H9 (cell line): ENCODE measurements at places on chromosomes 2 and 18. TPM values are rescaled to one million over a fixed set of nuclear protein-coding genes. Genes with fewer than 3 reads are reported as not detected.

DNA sequence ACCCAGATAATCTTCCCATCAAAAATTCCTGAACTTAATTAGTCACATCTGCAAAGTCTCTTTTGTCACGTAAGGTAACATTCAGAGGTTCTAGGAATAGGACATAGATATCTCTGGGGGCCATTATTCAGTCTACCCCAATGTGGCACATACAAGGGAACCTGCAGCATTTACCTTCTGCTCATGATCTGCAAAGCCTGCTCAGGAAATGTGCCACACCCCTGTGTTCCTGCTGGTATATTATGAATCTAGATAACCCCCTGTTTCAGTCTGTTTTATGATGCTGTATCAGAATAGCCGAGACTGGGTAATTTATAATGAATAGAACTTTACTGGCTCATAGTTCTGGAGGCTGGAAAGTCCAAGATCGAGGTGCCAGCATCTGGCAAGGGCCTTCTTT, 103.5 kb downstream of the ARL4C start:
- no peaks in the 10 kb centered on the region for H3K27me3 ChIP-seq
- no peak overlapping the region for H3K4me3 ChIP-seq
- no peak for DNase-seq
- no peak overlapping the region for H3K27ac ChIP-seq

GRCh38 chr2:125471963-125472362, 1184.0 kb upstream of the GYPC start:
- H3K4me3 ChIP-seq: no peak overlapping the region
- H3K36me3 ChIP-seq: peaks cover 6% of the 10 kb centered on the region; the same call in 1 of the 2 replicates
- DNase-seq: peak; percentile 87
- H3K4me1 ChIP-seq: no peaks in the 10 kb centered on the region
- H3K27ac ChIP-seq: no peak overlapping the region

GRCh38 chr2:189188115-189188805, 8.7 kb upstream of the COL5A2 start:
- no peaks in the 10 kb centered on the region for H3K4me1 ChIP-seq
- no peaks in the 10 kb centered on the region for H3K27me3 ChIP-seq
- H3K27ac ChIP-seq: no peak overlapping the region
- H3K4me3 ChIP-seq: no peak overlapping the region
- no peaks in the 10 kb centered on the region for H3K36me3 ChIP-seq
- DNase-seq: no peak

- DNase-seq: no peak
- H3K36me3 ChIP-seq: no peaks in the 10 kb centered on the region
- H3K27ac ChIP-seq: no peak overlapping the region
- H3K27me3 ChIP-seq: no peaks in the 10 kb centered on the region
- no peak overlapping the region for H3K4me3 ChIP-seq
These were observed 264.5 kb downstream of the ATAD2B start for GRCh38 chr2:23662466-23662865.

DNA sequence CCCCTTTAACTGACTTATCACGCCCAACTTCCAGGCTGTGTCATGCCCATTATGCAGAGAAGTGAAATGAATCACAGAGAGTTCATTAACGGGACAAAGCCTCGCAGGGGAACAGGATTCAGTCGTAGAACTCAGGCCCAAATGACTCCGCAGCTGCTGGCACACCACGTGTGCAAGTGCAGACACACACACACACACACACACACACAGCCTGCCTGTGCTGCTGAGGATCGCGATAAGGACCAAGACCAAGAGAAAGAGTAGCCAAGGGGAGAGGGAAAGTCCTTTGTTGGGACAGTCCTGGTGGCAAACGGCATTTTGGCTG, 90.0 kb upstream of the TAF1B start:
- no peak for DNase-seq
- no peak overlapping the region for H3K4me3 ChIP-seq
- H3K27ac ChIP-seq: no peak overlapping the region
- H3K36me3 ChIP-seq: no peaks in the 10 kb centered on the region; the same call in 2 of the 3 replicates

DNA sequence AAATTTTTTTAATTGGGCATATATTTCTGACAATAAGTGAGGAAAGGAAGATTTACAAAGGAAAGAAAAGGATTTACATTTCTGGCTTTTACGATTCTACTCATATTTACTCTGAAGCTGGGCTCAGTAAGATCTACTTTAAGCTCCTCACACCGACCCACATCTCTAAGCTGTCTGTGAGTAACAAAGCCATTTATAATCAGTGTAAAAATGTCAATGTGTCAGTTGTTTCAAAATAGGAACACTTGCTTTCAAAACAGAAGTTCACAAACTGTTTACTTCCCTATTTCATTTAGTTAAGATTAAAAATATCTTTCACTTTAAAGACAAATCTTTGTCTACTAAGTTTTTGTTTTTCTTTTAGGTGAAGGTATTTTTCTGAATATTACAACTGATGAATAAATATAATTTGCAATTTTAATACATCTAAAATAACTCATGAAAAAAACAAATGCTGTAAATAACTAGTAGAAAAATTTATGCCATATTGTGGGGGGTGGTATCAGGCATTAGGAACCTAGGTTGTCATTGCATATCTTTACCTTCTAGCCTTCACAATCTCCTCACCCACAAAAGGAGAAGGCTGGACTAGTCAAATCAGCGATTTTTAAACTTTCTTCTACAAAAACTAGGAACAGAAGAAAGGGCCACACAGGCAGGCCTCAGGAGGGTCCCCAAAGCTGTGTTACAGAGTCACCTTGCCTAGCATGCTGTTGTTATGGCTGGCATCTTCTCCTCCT, 64.5 kb downstream of the TMEM131 start:
- H3K4me1 ChIP-seq: no peaks in the 10 kb centered on the region
- no peaks in the 10 kb centered on the region for H3K36me3 ChIP-seq
- no peak overlapping the region for H3K4me3 ChIP-seq
- no peak for DNase-seq

GRCh38 chr2:19361325-19361990, 3.0 kb upstream of the OSR1 start:
- no peaks in the 10 kb centered on the region; the same call in 1 of the 2 replicates for H3K4me1 ChIP-seq
- DNase-seq: peak; percentile 56
- H3K4me3 ChIP-seq: peak overlapping the region; percentile 79
- peaks cover 81% of the 10 kb centered on the region for H3K27me3 ChIP-seq
- H3K27ac ChIP-seq: no peak overlapping the region

GRCh38 chr2:238841542-238842164, 6.2 kb upstream of the TWIST2 start:
- no peaks in the 10 kb centered on the region for H3K36me3 ChIP-seq
- DNase-seq: no peak
- peaks cover 4% of the 10 kb centered on the region; the same call in 1 of the 2 replicates for H3K4me1 ChIP-seq
- no peak overlapping the region for H3K27ac ChIP-seq
- H3K27me3 ChIP-seq: peaks cover 26% of the 10 kb centered on the region
- H3K4me3 ChIP-seq: no peak overlapping the region

- H3K27me3 ChIP-seq: no peaks in the 10 kb centered on the region
- no peaks in the 10 kb centered on the region for H3K36me3 ChIP-seq
- no peak for DNase-seq
These were observed 7.1 kb downstream of the ZNF407 start for GRCh38 chr18:74604774-74605173.

DNA sequence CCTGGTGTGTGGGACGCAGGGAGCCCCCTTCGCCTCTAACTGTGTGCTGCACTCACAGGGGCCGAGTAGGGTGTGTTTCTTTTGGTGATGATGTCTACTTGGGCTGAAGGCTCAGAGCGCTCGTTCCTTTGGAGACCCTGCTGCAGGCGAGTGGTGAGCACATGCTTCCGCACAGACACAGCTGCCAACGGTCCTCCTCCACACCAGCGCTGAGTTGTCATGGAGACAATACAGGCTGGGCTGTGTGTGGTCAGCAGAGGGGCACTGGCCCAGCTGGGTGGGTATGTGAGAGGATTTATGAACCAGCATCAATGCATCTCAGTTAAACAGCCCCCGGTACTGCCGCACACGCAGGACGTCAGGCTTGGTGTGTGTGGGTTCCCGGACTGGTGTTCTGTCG, 143.5 kb downstream of the SH3RF3 start:
- no peaks in the 10 kb centered on the region for H3K4me1 ChIP-seq
- H3K36me3 ChIP-seq: no peaks in the 10 kb centered on the region
- H3K27ac ChIP-seq: no peak overlapping the region
- DNase-seq: no peak

- no peak overlapping the region for H3K27ac ChIP-seq
- H3K4me1 ChIP-seq: peaks cover 5% of the 10 kb centered on the region
- H3K36me3 ChIP-seq: no peaks in the 10 kb centered on the region; the same call in 1 of the 2 replicates
These were observed 1.7 kb downstream of the SIX3 start for GRCh38 chr2:44943031-44943692.

- H3K36me3 ChIP-seq: no peaks in the 10 kb centered on the region
- no peak overlapping the region for H3K4me3 ChIP-seq
- no peak overlapping the region for H3K27ac ChIP-seq
- no peak for DNase-seq
These were observed 233.7 kb downstream of the PRKCE start for GRCh38 chr2:45885171-45885621.

GRCh38 chr2:147374423-147374811, 470.4 kb upstream of the ACVR2A start:
- DNase-seq: no peak
- H3K36me3 ChIP-seq: no peaks in the 10 kb centered on the region
- H3K27ac ChIP-seq: no peak overlapping the region
- no peaks in the 10 kb centered on the region for H3K27me3 ChIP-seq

- H3K4me3 ChIP-seq: no peak overlapping the region
- H3K27ac ChIP-seq: no peak overlapping the region
- no peak for DNase-seq
- no peaks in the 10 kb centered on the region for H3K36me3 ChIP-seq
These were observed 567.8 kb upstream of the KLHL29 start for GRCh38 chr2:22817197-22817596.

- no peaks in the 10 kb centered on the region for H3K4me1 ChIP-seq
- H3K27me3 ChIP-seq: no peaks in the 10 kb centered on the region
- DNase-seq: no peak
- no peak overlapping the region for H3K4me3 ChIP-seq
- no peak overlapping the region for H3K27ac ChIP-seq
These were observed 9.6 kb upstream of the PROM2 start for GRCh38 chr2:95264624-95265023.

DNA sequence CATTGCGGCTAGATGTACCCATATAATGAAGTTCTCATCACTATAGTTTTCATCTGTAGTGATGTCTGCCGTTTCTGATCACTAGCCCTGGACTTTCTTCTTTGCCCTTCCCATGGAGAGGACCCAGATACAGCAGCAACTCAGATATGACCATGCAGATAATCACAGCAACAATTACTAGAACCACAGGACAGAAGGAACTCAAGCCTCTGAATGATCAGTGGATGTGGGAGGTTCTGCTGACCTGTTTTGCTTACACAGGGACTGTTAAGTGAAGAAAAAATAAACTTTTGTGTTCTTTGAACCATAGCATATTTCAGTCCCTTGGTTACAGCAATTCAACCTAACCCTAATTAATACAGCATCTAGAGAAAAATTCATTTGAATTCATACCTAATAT, 62.7 kb downstream of the ACVR1 start:
- no peak for DNase-seq
- H3K4me1 ChIP-seq: no peaks in the 10 kb centered on the region
- H3K27ac ChIP-seq: no peak overlapping the region

DNA sequence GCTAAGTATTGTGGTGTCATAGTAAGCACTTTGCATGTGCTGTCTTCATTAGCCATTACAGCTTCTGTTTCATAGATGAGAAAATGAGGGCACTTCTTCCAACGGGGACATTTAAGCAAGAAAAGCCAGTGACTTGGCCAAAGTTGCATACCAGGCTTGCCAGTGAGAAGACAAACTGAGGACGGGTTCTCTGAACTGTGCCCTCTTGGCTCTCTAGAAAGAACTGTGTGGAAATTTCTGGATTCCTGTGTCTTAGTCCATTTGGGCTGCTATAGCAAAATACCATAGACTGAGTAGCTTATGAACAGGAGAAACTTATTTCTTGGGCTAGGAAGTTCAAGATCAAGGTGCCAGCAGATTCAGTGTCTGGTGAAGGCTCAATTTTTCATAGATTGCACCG, 13.3 kb downstream of the CTIF start:
- no peak for DNase-seq
- no peak overlapping the region for H3K27ac ChIP-seq

DNA sequence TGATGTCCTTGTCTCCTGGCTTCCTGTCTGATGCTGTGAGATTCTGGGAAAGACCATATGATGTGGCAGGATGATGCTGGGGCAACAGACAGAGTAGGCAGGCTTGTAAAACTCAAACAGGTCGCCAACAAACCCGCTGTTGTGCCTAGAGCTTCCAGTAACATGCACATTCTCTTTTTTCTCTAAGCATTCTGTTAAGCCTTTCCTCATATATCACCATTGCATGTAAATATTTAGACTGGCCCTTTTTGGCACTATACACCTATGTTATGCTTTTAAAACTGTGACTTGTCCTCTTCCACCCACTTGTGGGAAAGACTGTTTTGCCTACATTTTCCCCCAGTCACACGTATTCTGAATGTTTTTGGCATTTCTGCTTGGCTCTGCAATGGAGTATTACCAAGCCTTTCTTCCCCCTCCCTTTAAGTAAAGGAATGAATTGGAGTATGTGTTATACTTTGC, 250.4 kb upstream of the TANK start:
- no peak overlapping the region for H3K27ac ChIP-seq
- no peak overlapping the region for H3K4me3 ChIP-seq
- H3K27me3 ChIP-seq: peaks cover 3% of the 10 kb centered on the region; the same call in 1 of the 2 replicates
- no peaks in the 10 kb centered on the region; the same call in 1 of the 2 replicates for H3K36me3 ChIP-seq

DNA sequence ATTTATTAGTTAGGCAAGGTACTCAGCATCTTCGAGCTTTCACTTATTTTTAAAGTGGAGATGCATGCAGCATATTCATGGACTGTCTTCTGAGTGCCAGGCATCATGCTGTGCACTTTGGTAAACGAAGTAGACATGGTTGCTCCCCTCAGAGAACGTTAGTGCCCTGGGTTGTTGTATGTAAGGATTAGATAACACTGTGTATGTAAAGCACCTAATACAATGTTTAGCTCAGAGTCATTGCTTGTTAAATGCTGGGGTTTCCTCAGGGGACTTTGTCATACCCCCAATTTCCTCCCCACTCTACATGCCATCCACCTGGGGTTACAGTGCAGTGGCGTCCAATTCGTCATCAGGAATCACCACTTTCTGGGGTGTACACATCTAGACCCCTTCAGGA, 2.8 kb downstream of the UGGT1 start:
- 0 out of 2 replicates have a peak, but pooled peaks cover 2% of the 10 kb centered on the region for H3K4me1 ChIP-seq
- H3K27ac ChIP-seq: no peak overlapping the region
- no peak overlapping the region for H3K4me3 ChIP-seq
- no peaks in the 10 kb centered on the region for H3K27me3 ChIP-seq
- H3K36me3 ChIP-seq: peaks cover 13% of the 10 kb centered on the region

The TP53I3 gene
- 45.7 and 48.1 TPM in 2 replicates for total RNA-seq

The ZNG1B gene
- total RNA-seq: 41.7 TPM in 2 replicates

The ALK gene
- total RNA-seq: not detected in 2 replicates

The PREPL gene
- 29.4 and 30.1 TPM in 2 replicates for total RNA-seq

The MBOAT2 gene
- 20.2 and 23.4 TPM in 2 replicates for total RNA-seq

The C2orf81 gene
- total RNA-seq: 2.4 and 3.5 TPM in 2 replicates

The CENPA gene
- total RNA-seq: 19.3 and 21.4 TPM in 2 replicates

The CERKL gene
- total RNA-seq: 0.22 TPM in 1 of 2 replicates, not detected in the other

The CNDP1 gene
- 0.29 TPM in 1 of 2 replicates, not detected in the other for total RNA-seq

The MYL1 gene
- not detected in 2 replicates for total RNA-seq
